ENCODE measurements at places on chromosomes 2 and 18. TPM values are rescaled to one million over a fixed set of nuclear protein-coding genes. Genes with fewer than 3 reads are reported as not detected.

DNA sequence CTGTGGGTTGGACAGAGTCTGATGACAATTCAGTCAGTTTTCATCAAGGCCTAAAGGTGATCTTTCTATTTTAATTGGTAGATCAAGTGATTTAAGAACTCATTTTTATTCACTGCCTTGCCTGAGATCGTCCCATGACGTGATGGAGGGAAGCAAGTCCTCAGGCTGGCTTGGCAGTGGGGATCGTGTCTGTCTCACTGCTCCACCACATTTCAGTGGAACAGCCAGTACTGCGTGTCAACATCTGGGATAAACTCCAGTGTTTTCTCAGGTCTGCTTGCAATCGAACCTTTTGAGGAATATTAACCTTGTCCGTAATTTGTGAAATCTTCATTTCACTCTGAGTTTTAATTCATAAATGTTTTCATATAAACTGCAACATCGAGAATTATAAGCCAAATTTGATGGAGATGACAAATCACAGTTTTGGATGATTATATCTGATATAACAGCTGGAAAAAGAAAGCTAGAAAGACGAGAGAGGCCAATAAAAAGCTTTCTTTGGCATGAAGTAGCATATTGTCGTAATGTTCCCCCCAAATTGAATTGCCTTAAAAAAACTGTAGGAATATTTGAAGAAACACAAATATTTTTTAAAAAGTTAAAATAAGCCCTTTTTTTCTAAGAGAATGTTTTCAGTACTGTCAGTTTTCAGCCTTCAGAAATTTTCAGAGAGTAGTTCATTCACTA is 414.7 kb upstream of the SPRED2 start:
- DNase-seq, result no peak

DNA sequence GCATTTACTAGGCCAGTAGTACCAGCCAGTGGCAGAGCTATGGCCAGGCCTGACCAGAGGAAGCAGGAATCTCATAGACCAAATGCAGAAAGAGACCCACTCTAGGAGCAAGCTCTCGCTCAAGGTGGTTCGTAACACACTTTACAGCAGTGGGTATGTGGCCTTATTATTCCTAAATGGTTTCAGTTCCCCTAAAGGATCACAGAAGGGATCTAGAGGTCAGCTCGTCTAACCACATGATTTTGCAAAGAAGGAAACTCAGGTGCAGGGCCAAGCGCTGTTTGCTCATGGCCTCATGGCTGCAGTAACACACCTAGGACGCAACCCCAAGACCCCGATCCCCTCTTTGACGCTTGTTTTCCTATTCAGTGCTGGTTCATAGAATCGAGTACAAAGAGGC is 65.5 kb upstream of the ATG16L1 start:
- no peak for DNase-seq

DNA sequence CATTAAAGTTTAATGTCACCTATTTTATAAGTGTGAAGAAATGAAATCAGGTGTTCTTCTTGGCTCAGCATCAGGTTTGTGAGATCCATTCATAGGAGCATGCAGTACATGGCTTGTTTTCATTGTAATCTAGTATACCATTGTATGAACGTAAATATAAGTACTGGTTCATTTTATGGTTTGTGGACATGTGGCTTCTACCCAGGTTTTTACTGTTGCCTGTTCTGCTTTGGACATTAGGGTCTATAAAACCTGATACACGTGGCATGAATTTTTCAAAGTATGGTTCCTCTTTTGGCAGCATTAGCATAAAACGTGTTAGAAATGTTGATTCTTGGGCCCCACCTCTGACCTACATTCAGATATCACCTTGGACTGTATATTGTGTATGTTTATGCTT is 175.5 kb downstream of the PRPF40A start:
- DNase-seq, result no peak

DNA sequence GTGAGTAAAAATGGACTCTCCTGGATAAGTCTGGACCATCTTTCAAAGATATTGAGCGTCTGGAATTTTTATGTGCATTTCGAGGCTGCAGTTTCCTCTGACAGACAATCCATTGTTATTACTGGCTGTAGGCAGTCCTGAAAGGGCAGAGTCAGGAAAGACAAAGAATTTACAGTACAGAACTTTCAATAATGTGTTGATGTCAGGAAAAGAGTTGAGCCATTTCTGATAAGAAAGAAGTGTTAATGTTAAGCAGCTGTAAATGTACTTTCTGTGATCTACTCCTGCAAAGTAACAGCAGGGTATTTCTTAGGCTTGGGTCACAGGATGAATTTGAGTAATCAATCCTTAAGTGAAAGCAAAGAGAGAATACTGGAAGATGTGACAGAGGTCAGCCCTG is 29.8 kb downstream of the TSPYL6 start:
- DNase-seq, result no peak

DNA sequence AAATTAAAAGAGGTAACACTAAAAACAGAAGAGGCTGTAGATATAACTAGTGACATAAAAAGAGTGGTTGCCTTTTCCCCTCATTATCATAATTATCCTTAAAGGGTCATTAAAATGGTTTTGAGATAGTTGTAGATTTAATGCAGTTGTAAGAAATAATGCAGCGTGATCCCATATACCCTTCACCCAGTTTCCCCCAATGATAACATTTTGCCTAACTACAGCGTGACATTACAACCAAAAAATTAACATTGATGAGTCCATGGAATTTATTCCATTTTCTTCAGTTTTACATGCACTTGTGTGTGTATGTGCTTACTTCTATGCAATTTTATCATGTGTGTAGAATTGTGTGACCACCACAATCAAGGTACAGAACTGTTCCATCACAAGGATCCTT is 13.2 kb upstream of the RMND5A start:
- no peak for DNase-seq

ALPG gene
- 0.89 TPM for total RNA-seq

DNA sequence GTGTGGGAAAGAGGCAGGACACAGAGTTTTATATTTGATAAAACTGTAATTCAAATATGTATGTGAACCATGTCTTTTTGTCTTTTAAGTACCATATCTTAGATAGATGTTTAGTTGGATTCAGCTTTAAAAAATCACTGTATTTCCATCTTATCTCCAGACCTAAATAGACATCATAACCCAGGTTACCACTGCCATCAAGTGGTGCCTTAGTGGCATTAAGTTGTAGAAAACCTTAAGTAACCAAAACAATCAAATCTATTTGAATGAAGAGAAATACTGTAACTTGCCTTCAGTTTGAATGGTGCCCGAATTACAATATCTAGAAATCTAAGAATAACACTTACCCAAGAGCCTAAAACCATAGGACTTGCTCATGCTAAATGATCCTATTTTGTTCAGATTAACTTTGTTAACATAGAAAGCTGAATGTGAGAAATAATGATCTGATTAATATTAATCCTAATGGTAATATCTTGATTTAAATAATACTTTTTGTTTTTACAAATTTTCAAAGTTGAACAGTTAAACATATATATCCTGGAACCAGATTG is 92.5 kb upstream of the MAP2 start:
- DNase-seq, result peak; percentile 39

All from H7 (cell line).